ENCODE measurements at places on chromosomes 2 and 18. TPM values are rescaled to one million over a fixed set of nuclear protein-coding genes. Genes with fewer than 3 reads are reported as not detected.

DNAH7 gene
- total RNA-seq, result 1.0 TPM

SKOR2 gene
- total RNA-seq, result not detected

B3GNT7 gene
- total RNA-seq, result 1.5 TPM

MYOM1 gene
- 0.46 TPM for total RNA-seq

MTA3 gene
- total RNA-seq, result 49.2 TPM

KCNS3 gene
- total RNA-seq, result not detected

DSC3 gene
- total RNA-seq, result 5.6 TPM

MAP3K19 gene
- not detected for total RNA-seq

CRIM1 gene
- 194 TPM for total RNA-seq

FBXO41 gene
- total RNA-seq, result 1.6 TPM

DAW1 gene
- total RNA-seq, result not detected

POLE4 gene
- 44.2 TPM for total RNA-seq

NEURL3 gene
- not detected for total RNA-seq

CHMP3 gene
- total RNA-seq, result 124 TPM

FASTKD2 gene
- 18.9 TPM for total RNA-seq

SP140 gene
- 1.0 TPM for total RNA-seq

AQP12A gene
- total RNA-seq, result not detected

FABP1 gene
- total RNA-seq, result not detected

TNFRSF11A gene
- not detected for total RNA-seq

Measured in osteocyte (in vitro differentiated cells).